ENCODE measurements at places on chromosomes 11 and 22. TPM values are rescaled to one million over a fixed set of nuclear protein-coding genes. Genes with fewer than 3 reads are reported as not detected.

DNA sequence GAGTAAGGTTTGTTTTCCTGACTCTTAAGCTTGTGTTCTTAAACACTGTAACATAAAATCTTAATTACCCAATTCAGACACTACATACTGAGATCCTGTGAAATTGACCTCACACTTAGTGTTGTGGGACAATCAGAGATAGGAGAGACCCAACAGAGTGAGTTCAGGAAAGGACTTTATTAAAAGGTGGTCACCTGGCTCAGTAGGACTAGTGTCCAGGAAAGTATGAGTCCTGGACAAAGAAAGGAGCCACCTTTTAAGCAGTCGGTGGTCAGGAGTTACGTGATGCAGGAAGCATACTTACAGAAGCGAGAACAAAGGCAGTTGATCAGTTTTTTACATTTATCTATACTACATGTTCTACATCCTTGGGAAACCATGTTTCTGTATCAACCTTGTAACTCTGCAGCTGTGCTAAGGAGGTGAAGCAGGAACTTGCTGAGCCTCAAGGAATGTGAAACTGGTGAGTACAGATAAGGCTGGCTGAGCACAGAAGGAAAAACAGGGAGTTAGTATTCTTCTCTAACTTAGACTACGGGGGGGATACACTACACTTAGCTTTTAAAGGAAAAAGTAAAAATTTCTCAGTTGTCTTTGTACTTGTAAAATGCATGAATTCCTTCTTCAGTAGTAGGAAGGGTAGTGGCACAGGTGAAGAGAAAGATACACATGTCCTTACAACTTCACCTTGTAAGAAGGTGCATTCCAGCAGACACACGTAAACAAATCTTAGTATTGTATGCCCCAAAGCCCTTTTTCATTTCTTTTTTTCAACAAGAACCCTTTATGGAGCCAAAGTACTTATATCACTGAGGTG is 15.1 kb downstream of the OR51E1 start:
- no peak for DNase-seq

DNA sequence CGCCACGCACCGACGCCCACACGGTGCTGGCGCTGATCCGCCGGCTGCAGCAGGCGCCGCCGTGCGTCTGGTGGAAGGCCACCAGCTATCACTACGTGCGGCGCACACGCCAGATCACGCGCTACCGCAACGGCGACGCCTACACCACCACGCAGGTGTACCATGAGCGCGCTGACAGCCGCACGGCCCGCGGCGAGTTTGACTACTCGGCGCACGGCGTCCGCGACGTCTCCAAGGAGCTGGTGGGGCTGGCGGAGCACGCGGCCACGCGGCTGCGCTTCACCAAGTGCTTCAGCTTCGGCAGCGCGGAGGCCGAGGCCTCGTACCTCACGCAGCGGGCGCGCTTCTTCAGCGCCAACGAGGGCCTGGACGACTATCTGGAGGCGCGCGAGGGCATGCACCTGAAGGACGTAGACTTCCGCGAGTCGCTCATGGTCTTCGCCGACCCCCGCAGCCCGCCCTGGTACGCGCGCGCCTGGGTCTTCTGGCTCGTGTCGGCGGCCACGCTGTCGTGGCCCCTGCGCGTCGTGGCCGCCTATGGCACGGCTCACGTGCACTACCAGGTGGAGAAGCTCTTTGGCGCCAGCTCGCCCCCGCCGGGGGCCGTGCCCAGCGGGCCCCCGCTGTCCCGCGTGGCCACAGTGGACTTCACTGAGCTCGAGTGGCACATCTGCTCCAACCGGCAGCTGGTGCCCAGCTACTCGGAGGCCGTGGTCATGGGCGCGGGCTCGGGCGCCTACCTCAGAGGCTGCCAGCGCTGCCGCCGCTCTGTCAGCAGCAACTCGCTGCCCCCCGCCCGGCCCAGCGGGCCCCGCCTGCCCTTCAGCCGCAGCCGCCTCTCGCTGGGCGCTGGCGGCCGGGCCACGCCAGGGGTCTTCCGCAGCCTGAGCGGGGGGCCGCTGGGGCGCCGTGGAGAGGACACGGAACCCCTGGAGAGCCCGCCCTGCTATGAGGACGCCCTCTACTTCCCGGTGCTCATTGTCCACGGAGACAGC is 3.2 kb downstream of the TMEM151A start:
- DNase-seq, result no peak

DNA sequence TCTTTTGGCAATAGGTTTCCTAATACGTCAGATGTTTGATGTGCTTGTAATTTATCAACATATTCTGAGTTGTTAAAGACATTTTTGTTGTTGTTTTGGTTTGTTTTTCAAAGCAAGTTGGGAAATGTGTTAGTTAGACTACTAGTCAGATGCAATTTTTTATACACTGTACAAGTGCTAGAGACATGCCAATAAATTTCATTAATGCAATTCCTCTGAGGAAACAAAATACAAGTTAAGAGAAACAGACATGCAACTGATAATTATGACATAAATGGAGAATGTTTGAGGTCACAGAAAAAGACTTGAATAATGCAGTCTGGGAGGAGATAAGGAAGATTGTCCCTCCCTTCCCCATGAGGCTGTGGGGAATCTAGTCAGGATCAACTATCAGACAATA is 5.9 kb downstream of the OR51T1 start:
- DNase-seq, result no peak

The LARGE2 gene
- total RNA-seq, result not detected

DNA sequence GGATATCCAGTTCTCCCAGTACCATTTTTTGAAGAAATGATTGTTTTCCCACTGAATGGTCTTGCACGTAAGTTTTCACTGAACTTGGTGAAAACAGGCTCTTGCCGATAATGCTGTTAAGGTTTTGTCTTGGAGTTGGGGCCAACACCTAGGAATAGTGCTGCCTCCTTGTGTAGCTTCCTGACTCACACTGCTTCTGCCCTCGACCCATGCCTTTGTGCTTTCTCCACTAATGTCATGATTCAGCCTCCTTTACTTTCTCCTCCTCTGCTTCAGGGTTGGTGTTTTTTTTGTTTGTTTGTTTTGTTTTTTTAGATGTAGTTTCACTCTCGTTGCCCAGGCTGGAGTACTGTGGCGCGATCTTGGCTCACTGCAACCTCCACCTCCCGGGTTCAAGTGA is 30.2 kb downstream of the SLC5A1 start:
- DNase-seq, result no peak

DNA sequence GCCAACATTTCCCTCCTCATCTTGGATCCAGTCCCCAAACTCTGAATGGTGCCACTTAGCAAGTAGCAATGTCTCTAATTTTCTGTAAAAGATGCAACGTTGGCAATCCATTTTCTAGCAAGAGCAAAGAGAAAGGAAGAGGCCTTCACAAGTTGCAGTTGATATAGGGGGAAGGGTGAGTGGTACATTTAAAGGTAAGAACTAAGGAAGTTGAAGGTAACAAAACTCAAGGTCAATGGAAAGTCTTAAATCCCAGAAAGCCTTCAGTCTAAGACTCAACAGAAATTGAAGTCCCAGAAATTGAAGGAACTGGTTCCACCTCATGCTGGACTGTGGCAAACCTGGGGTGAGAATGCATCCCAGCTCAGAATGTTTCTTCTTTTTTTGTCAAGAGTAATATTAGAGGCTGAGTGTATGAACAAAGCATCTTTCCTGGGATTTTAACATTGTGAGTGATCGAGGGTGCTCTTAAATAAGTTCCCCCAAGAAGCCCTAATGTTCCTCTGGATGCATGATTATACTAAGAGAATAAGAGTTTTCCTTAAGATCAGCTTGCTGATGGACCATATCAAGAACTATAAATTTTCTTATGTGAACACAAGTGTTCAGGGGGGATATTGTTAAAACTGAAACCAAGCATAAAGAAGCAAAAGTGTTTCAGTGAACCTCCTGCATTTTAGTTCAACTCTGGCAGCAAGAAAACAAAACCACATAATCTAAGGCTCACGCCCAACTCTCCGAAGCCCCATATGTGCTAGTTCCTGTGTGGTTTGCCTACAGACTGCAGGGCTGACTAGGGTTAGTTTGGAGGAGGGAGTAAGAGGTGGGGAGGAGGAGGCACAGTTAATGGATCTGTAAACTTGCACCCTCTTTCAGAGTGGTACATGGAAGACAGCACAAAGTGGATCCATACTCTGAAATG is at the start of gene GRAP2:
Gene GRAP2 (plus strand): TSS at position 779 of the 922 bp plus-strand sequence. CDS start 46,023 bp downstream, outside the sequence.
- no peak for DNase-seq

The THOC5 gene
- 88.4 TPM for total RNA-seq

- DNase-seq, result no peak
Measured at GRCh38 chr11:129722529-129722928, 93.1 kb upstream of the TMEM45B start.

The BCO2 gene
- 8.1 TPM for total RNA-seq

GRCh38 chr11:28566339-28567089 is 458.3 kb downstream of the METTL15 start:
- DNase-seq, result peak; percentile 65

The RFPL3 gene
- total RNA-seq, result not detected

GRCh38 chr22:25572708-25573171 is 8.3 kb downstream of the GRK3 start:
- no peak for DNase-seq

DNA sequence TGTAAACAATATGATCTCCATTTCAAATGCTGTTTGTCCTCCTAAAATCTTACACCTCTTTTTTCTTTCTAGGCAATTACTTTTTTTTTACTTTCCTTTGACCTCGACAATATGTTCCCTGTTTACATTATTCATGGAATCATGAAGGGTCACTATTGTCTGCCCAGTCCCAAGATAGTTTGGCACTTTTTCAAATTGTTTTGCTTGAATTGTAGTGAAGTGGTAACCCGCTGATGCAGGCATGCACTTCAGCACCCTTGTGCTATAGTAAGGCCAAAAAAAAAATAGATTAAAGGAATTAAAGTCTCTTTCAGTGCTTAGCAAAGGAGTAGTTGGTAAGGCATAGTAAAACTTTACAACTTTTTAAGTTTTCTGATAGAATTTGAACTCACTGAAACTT is 90.9 kb downstream of the PAX6 start:
- DNase-seq, result no peak

DNA sequence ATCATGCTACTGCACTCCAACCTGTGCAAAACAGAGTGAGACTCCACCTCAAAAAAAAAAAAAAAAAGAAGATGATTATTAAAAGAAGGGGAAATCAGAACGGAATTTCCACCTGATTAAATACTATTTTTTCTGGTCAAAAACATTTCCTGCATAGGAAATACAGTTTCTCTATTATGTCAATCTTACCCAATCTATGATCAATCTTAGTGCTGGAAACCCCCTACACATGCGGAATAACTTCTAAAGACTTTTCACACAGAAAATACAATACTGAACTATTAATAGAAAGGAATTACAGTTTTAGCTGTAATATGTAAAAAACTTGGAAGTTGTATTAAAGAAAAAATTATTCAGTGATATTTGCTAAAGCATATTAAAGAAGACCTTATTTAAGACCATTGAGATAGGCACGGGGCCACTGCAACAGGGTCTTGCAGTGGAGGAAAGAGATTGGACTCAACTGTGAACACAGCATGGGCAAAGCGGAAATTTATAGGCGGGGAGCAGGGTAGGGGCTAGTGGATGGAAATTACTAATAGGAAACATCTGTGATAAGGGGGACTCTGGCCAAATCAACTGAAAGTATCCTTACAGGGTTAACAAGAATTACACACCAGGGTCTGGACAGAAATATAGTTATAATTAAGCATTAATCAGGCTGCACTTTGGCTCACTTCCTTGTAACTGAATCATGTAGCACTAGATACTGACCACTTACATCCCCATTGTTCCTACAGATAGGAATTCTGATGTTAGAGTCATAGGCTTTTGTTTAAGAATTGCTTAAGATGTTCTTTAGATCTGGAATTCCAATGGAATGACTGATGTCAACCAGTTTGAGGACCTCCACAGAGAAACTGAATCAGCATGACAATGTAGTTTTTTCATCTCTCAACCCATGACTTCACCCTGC is 411.5 kb upstream of the DDI1 start:
- peak; percentile 88 for DNase-seq

DNA sequence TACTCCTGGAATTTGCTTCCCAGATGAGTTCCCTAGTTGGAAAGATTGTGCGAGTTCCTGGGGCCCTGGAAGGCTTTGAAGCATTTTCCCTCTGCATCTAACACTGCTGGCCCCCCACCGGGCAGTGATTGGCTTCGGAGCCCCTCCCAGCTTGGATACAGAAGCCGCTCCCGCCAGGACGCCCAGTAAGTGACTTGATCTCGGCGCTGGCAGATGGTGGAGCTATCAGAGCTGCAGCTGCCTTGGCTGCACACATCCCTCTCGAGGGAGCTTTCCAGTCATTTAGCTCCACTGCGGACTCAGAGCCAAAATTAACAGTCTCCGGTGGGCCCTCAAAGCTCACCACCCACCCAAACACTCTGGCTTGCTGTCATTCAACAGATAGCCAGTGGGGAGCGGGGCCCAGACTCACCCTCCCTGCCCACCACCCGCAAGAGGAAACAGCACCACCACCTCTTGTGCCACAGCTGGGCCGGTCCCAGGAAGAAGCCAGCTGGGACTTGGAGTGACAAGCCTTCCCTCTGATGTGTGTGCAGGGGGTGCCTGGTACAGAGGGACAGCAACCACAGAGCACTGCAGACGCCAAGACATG is 162.3 kb downstream of the TRIM29 start:
- DNase-seq, result no peak

GRCh38 chr22:32469799-32470212 is 4.8 kb upstream of the FBXO7 start:
- DNase-seq, result peak; percentile 98

DNA sequence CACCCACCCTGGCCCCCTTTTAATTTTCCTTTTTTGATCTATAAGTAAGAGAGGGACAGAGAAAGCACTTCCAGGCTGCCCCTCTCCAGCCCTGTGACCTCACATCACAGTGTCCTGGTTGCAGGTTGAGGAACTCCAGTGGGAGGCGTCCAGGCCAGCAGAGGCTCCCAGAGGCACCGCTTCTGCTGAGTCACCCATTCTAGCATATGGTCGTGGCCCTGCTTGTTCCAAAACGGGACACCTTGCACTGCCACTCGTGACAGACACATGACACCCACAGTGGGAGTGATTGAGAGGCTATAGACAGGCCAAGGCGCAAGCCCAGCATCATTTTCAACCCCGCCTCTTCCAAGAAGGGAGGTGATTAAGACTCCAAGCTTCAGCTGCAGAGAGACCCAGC is 16.0 kb upstream of the TMPRSS4 start:
- peak; percentile 5 for DNase-seq

The KDM4E gene
- total RNA-seq, result not detected

DNA sequence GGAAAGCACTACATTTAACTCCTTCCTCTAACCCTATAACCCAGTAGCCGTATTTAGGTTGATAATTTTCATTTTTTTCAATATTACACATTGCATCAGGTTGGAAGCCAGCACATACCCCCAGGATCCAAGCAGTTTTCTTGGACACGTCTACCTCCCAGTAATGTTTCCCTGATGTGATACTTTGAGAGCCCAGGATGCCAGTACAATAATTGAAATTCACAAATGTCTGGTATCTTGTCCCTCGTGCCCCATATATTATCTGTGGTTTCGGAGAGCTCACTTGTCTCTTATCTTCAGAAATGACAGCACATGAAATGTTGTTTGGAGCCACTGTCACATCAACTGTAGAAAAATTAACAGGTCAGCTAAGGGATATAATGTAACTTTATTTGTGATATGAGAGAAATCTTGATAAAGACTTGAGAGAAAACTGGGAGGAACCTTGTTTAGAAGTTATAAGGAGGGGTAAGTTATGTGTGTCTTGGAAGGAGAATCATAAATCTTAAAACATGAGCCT is 19.8 kb downstream of the TRIM5 start:
- no peak for DNase-seq
